Midbrain (tissue), 1 donor: ENCODE measurements at places on chromosomes 16 and 17.
A peak's percentile ranks its signal among the peaks of the same experiment; 100 is the strongest.

DNA sequence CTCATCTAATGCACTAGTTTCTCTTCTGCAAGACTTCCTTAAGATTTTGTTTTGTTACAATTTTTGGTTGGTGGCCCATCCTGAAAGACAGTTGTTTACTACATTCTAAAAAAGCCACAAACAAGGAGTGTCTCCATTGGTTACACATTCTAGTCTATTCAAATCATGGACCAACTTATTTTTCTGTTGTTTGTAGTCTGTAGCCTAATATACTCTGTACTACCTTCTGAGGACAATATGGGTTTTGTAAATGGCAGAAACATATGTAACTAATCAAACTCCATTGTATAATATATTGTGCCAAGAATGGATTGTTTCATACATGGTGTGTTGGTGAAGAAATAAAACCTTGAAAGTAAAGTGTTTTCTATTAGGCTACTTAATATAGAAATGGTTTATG is 79.5 kb upstream of the DHX40 start:
- no peak for DNase-seq

DNA sequence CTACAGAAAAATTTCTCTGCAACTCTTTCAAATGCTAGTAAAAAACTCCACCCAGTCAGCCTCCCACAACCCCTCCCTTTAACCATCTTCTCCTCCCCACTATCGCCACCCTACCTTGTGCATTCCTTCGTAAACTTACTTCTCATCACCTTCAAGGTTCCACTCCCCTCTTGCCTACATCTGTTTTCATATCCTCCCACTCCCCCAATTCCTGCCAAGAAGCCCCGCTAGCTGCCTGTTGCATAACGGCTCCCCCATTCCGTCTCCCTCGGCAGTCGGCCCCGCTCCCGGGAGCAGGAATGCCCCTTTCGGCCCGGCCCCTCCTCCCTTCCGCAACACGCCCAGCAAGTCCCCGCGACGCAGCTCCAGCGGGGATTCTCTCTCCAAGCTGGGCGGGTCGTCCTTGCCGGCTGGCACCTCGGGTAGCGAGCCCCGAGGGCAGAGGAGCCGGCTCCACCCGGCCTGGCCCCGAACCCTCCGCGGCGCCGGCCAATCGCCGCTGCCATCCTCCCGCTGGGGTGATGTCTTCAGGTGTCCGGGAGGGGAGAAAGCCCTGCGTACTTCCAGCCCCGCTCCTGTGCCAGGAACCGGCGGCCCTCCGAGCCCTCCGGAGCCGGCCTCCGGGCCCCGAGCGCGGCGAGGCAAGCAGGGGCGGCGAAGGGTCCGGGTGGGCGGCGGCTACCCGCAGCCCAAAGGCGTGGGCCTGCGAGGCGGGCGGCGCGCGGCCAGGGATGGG is 1.5 kb downstream of the PHLPP2 start:
- peak; percentile 36 for DNase-seq

DNA sequence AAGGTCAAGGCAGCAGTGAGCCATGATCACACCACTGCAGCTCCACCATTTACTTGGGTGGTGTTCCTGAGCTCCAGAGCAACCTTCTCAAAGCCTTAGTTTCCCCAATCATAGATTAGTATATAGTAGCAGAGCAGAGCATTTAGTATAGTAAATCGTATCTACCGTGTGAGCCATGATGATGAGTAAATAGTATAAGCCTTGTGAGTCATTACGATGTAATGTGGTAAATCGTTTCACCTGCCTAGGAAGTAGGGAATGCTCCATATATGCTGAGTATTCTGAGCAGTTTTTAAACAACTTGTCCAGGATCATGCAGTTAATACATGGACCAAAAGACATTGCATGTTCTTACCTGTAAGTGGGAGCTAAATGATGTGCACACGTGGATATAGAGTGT is 66.4 kb downstream of the SCNN1B start:
- DNase-seq: no peak

DNA sequence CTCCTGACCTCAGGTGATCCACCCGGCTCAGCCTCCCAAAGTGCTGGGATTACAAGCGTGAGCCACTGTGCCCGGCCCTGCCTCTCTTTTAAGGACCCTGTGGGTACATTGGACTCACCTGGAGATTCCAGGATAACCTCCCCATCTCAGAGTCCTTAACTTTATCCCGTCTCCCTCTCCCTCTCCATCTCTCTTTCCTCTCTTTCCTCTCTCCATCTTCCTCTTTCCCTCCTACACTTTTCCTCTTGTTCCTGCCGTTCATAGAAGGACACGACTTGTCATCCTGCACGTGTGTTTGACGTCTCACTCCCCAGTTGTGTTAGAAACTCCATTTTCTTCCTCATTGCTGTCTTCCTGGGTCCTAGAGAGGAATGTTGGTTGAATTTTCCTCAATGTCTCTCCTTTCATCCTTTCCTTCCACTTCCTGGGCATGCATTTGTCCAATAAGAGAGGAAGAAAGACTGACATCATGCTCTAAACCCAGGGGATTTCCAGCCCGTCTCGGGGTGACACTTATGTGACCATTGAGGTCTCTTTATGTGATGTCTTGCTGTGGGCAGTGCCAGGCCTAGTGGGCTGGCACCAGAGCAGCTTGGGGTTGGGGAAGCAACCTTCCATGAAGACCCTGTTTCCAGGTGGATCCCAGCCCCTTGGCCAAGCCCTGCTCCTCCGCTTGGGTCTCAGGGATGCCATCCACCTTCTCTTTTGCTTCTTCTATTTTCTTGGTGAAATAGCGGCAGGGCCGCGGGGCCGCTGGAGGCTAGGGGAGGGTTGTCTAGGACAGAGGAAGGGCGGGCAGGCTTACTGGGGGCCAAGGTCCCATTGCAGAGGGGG is 39.8 kb upstream of the IRF8 start:
- DNase-seq: no peak

GRCh38 chr16:28975158-28975599 is 601 bp downstream of the SPNS1 start:
- DNase-seq: no peak

DNA sequence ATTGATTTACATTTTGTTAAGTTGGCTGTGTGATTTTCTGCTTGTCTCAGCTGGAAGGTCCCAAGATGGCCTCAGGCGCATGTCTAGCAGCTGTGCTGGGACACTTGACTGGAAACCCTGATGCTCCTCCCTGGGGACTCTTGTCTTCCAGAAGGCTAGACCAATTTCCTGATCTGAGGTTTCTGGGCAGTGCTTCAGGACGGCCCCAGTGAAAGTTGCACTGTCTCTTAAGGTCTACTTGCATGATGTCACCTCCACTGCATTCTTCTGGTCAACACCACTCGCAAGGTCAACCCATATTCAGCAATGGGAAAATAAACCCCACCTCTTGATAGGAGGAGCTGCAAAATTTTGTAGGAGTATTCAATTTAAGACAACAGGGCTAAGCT is 116.0 kb downstream of the SALL1 start:
- no peak for DNase-seq

DNA sequence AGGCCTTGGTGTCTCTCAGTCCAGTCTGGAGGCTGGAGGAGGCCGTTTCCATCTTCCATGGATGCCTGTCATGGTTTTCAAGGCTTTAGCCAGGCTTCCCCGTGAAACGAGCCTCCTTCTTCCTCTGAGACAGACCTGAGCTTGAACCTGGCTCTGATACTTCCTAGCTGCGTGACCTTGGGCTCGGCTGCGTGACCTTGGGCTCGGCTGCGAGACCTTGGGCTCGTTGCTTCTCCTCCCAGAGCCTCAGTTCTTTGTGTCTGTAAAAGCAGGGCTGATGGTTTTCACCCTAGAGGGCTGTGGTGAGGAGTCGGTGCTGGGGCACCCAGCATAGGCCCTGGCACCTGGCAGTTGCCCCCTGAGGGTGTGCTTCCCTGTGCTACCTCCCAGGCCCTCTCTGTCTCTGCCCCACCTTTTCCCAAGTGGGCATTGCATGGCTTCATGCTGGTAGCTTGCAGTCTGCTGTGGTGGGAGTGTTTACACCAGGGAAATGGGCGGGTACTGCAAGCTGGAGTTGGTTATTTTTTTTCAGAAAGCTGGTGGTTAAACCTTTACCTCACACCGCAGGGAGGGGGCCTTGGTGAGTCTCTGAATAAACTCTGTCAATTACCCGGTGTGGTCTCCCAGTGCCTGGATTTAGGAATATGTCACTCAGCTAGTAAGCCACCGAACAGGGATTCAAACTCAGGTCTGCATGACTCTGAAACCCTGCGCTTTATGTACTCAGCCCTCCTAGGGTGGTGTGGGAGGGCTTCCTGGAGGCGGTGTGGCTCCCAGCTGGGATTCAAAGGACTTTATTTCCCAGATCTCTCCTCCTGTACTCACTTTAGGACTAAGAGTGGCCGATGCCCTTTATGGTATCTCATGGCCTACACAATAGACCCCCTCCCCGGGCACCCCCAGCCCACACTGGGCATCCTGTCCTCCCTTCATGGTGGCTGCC is 129.0 kb upstream of the CIBAR2 start:
- no peak for DNase-seq
